ENCODE measurements at places on chromosomes 3 and 15.
A peak's percentile ranks its signal among the peaks of the same experiment; 100 is the strongest.

DNA sequence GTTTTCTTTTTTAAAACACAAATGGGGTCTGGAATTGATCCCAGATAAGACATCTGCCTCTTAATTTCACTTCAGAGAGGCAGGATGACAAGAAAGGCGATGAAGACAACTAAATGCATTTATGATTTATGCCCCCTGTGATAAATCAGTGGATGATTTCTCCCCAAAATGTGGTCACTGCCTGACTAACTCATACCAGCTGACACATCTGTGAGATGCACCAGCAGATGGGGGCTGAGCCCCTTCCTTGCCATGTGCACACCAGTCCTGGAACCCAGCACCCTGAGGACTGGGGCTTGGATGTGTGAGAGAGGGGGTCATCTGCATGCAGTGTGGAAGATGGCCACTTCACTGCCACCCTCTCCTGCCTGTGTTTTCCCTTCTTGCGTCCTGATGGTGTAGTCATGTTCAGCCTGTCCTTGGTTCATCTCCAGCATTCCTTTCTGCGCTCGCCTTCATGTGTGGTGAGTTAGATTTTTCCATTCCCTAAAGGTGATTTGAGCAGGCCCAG is 264.3 kb downstream of the LRTM1 start:
- no peak for DNase-seq

DNA sequence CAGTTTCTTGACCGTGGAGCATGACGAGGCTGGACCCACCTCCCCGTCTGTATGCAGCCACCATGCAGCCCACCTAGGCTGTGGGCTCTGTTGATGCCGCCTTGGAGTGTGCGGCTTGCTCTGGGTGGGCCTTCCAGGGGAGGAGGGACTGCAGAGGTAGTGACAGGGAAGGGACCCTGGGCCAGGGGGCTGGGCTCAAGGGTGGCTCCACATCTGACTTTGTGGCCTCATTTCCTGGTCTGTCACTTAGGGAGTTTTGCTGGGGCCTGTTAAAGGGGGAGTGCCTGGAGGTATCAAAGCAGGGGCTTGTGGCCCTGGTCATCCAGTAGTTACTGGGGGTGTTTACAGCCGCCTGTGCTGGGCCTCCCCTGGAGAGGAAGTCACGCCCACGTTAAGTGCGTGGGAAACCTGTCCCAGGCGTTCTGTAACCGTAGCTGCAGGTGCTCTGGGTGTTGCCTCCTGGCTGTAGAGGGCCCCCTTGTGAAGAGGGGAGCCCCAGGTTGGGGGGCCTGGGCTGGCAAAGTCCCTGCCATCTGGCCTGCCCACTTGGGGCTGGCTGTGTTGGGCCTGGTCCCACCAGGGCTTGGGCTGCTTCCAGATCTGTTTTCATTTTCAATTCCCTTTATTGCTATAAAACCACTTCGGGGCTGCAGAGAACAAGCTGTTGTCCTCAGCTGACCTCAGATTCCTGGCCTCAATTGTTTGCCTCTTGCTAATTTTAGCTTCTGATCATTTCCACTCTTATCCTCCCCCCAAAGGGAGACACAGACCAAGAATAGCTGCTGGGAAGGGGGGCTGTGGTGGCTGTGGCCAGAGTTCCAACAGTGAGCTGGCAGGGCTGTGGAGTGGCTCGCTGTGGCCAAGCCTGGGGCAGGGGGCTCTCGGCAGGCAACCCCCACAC is 26.5 kb downstream of the KLF13 start:
- peak; percentile 53 for DNase-seq

GRCh38 chr3:94360987-94361386 is 298.1 kb downstream of the NSUN3 start:
- DNase-seq = no peak

DNA sequence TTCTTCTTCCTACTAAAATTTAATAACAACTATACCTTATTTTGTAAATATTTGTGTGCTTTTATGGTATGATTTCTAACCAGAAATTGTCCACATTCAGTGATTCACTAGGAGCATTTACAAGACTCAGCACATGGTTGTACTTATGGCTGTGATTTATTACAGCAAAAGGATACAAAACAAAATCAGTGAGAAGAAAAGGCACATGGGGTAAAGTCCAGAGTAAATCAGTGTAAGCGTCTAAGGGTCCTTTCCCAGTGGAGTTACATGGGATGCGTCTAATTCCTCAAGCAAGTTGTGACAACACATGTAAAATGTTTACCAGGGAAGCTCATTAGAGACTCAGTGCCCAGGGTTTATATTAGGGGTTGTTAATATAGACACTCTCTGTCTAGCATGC is 31.1 kb downstream of the RNF13 start:
- DNase-seq = no peak

- DNase-seq = no peak
These were observed 11.0 kb upstream of the PIK3CB start for GRCh38 chr3:138845771-138846173.

- DNase-seq = no peak
These were observed 459.6 kb downstream of the MECOM start for GRCh38 chr3:169203631-169204550.

GRCh38 chr3:30510596-30510995 is 95.8 kb upstream of the TGFBR2 start:
- no peak for DNase-seq

- no peak for DNase-seq
These were observed 85.4 kb downstream of the SLC6A11 start for GRCh38 chr3:10901296-10901945.

GRCh38 chr15:65067317-65067644 is 510 bp downstream of the RASL12 start:
- no peak for DNase-seq

- DNase-seq = no peak
These were observed 2.7 kb downstream of the MTFMT start for GRCh38 chr15:65026756-65027155.

GRCh38 chr3:108200578-108200977 is 21.6 kb downstream of the IFT57 start:
- no peak for DNase-seq
